ENCODE measurements at places on chromosomes 3 and 15. TPM values are rescaled to one million over a fixed set of nuclear protein-coding genes. Genes with fewer than 3 reads are reported as not detected.

The SLC12A8 gene
- total RNA-seq = 1.8 TPM

The ATP13A5 gene
- not detected for total RNA-seq

The CCDC54 gene
- not detected for total RNA-seq

The NFKBIZ gene
- 57.7 TPM for total RNA-seq

The VPS39 gene
- 43.3 TPM for total RNA-seq

The UTS2B gene
- total RNA-seq = not detected

The AGTR1 gene
- total RNA-seq = not detected

The APOD gene
- total RNA-seq = not detected

The LZTFL1 gene
- 4.7 TPM for total RNA-seq

DNA sequence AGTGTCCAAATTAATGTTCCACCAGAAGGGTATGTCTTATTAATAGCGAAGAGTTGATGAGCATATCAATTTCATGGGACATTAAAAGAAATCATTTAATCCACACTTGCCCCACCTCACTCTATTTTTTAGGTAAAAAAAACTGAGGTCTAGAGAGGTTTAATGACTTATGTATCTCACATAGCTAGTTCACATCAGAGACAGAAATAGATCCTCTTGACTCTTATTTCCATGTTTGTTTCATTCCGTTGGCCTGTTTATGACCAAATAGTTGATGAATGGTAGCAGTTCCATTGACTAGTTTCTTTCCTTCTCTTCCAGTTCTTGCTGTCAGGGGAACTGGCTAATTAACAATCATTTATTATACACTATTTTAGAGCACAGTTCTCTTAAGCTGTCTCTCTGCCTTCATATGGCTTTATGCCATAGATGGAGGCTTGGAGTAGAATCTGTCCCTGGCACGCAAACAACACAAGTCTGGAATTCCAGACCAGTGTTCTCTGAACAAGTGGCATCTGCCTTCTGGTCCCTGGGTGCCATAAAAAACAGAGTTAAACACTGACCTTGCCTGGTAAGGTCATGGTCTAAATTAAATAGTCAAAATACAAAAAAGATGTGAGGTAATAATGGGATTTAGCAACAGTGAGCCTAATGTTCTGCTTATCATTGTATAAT is 220.0 kb upstream of the CGNL1 start:
- DNase-seq = no peak

- H3K4me3 ChIP-seq = no peak overlapping the region
- no peaks in the 10 kb centered on the region for H3K4me1 ChIP-seq
- no peaks in the 10 kb centered on the region for H3K27me3 ChIP-seq
- no peak for DNase-seq
- H3K27ac ChIP-seq = no peak overlapping the region
Observed at GRCh38 chr3:31039145-31039544, 144.7 kb upstream of the GADL1 start.

- H3K36me3 ChIP-seq = no peaks in the 10 kb centered on the region
- H3K4me3 ChIP-seq = no peak overlapping the region
- no peaks in the 10 kb centered on the region for H3K4me1 ChIP-seq
- no peak overlapping the region for H3K27ac ChIP-seq
- DNase-seq = no peak
Observed at GRCh38 chr3:126348308-126348920, 8.8 kb downstream of the KLF15 start.

GRCh38 chr3:69867941-69868505 is 128.8 kb downstream of the MITF start:
- no peak for DNase-seq
- peaks cover 8% of the 10 kb centered on the region for H3K27me3 ChIP-seq
- no peaks in the 10 kb centered on the region for H3K4me1 ChIP-seq
- H3K27ac ChIP-seq = no peak overlapping the region

DNA sequence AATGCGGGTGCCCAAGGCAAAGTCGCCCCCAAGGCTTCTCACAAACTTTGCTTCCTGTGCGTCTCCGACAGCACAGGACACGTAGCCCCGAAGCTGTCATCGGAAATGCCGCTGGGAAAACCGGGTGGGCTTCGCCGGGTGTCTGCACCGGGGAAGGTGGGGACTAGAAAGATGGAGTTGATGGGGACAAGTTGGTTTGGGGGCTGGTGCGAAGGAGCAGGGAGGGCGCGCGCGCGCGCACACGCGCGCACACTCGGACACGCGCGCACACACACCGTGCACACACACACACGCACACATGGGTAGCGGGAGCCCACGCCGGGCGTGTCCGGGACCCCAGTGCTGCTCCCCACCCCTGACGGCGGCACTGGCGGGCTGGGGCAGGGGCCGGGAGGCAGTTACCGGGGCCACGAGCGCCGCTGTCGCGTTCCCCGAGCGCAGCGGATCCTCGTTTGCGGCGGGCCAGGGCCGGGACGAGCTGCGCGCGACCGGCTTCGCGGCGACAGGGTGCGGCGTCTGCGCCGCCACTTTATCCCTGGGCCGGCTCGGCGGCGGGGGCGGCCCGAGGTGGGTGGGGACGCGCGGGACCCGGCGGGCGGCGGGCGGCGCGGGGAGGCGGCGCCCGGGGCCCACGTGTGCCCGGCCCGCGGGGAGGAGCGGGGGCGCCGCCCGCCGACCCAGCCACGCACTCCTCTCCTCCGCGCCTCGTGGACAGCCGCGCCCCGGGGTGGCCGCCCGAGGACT is 539 bp upstream of the MGLL start:
- no peaks in the 10 kb centered on the region for H3K36me3 ChIP-seq
- H3K27ac ChIP-seq = peak overlapping the region; percentile 70
- H3K4me3 ChIP-seq = peak overlapping the region; percentile 78
- peaks cover 5% of the 10 kb centered on the region for H3K4me1 ChIP-seq

DNA sequence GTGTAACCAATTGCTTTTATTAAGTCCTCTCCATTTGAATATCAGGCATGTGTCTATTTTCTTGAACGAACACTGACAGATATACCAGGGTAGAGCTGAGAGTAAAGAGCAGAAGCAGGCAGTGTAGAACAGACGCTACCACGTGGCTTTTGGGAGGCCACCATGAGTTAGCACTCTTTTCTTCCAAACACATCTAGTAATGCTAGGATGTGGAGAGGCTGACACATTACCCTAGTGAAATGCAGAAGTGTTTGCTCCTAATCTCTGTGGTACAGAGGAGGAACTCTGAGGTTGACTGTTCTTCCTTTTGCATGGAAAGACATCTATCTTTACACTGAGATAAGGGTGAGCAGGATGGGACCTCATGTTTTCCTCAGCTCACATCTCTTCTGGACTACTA is 216.3 kb downstream of the SATB1 start:
- DNase-seq = no peak
- no peak overlapping the region for H3K4me3 ChIP-seq
- H3K4me1 ChIP-seq = peaks cover 8% of the 10 kb centered on the region

DNA sequence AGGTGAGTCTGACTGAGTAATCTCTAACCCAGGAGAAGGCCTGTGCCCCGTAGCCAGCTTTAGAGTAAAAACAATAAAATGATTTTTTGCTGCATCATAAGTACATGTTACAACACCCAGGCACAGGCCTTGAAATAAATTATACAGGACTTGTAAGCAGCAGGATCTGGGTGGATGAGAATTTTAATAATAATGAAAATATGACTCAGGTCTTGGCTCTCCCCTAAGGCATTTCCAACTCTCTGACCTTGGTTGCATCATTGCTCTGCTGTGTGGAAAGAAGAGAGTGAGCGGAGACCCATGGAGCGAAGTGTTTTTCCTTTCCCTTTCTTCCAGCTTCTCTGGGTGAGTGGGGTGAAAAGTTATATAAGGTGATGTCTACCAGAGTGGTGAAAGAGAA is 44.6 kb downstream of the EOMES start:
- H3K4me3 ChIP-seq = no peak overlapping the region
- no peak overlapping the region for H3K27ac ChIP-seq
- peaks cover 6% of the 10 kb centered on the region for H3K4me1 ChIP-seq
- H3K27me3 ChIP-seq = no peaks in the 10 kb centered on the region

GRCh38 chr3:16888785-16889607 is 4.2 kb downstream of the PLCL2 start:
- peak overlapping the region; percentile 92 for H3K27ac ChIP-seq
- H3K36me3 ChIP-seq = peaks cover 10% of the 10 kb centered on the region
- no peaks in the 10 kb centered on the region for H3K27me3 ChIP-seq
- no peak for DNase-seq

DNA sequence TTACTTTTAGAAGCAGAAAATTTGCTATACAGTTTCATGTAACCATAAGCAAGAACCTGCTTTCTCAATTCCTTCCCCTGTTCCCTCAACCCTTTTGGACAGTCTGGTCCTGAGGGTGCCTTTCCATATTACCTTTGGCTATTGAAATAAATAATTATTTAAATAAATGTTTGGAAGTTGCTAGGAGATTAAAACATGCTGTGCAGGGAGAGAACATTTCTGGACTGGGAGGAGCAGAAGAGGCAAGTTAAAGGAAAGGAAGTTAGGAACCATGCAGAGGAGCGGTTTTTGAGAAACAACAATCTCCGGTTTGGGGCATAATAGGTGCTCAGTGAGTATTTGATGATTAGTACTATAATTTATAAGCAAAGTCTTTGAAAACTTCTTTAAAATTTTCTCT is 41.8 kb downstream of the ZNF609 start:
- no peak overlapping the region for H3K4me3 ChIP-seq
- no peak for DNase-seq
- no peaks in the 10 kb centered on the region for H3K27me3 ChIP-seq
- H3K36me3 ChIP-seq = peaks cover 43% of the 10 kb centered on the region

DNA sequence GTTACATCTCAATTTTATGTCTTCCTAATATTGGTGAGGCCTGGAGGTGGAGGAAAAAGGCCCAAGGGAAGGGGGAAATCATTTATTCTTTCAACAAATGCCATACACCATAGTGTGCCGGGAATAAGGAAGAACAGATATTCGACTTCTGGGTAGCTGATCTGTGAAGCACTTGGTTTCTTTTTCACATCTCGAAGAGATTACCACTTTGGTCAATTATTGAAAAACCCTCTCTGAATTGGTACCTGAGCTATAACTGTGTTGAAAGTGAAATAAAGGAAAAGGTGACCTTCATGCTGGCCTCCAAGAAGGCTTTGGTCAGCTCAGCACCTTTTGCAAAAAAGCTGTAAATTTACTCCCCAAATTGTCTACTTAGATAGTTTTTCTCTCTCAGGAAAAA is 14.2 kb upstream of the MB21D2 start:
- no peak for DNase-seq
- peaks cover 13% of the 10 kb centered on the region for H3K27me3 ChIP-seq
- H3K36me3 ChIP-seq = no peaks in the 10 kb centered on the region
- H3K4me1 ChIP-seq = peaks cover 2% of the 10 kb centered on the region
- H3K27ac ChIP-seq = no peak overlapping the region

GRCh38 chr15:63075015-63075983 is 32.8 kb downstream of the TPM1 start:
- H3K27ac ChIP-seq = no peak overlapping the region
- H3K4me1 ChIP-seq = peaks cover 6% of the 10 kb centered on the region
- H3K36me3 ChIP-seq = no peaks in the 10 kb centered on the region
- no peak overlapping the region for H3K4me3 ChIP-seq
- DNase-seq = no peak

GRCh38 chr3:105399611-105400010 is 32.9 kb downstream of the ALCAM start:
- no peak for DNase-seq
- no peaks in the 10 kb centered on the region for H3K27me3 ChIP-seq
- no peak overlapping the region for H3K27ac ChIP-seq
- no peak overlapping the region for H3K4me3 ChIP-seq

DNA sequence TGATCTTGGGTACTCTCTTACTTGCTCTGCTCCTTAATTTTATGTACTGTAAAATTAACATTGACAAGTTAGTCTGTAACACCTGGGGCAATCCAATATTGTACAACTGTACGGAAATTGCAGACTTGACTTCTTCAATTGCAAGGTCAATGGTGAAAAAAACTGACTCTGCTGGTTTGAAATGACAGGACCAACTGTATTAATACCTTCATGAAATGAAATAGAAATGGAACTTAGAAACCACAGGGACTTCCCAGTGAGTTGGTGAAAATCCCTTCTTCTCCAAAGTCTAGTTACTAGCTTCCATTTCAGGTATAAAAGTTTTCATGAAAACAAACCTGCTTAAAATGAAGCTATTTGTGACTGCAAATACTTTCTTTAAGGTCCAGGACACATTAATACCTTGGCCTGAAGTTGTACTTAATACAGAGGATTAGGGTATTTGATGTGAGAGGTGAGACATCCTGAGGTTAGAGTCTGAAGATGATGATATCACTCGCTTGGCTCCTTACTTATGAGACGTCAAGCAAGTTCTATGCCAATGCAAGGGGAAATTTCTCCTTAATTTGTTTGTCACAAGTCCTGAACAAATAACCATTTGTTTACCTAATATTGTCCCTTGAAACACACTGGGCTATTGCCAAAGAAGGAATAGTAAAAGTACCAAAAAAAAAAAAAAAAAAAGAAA is 226.2 kb upstream of the TP63 start:
- peaks cover 7% of the 10 kb centered on the region for H3K4me1 ChIP-seq
- no peak for DNase-seq
- H3K36me3 ChIP-seq = no peaks in the 10 kb centered on the region
- H3K4me3 ChIP-seq = no peak overlapping the region
- H3K27me3 ChIP-seq = no peaks in the 10 kb centered on the region
- H3K27ac ChIP-seq = no peak overlapping the region

DNA sequence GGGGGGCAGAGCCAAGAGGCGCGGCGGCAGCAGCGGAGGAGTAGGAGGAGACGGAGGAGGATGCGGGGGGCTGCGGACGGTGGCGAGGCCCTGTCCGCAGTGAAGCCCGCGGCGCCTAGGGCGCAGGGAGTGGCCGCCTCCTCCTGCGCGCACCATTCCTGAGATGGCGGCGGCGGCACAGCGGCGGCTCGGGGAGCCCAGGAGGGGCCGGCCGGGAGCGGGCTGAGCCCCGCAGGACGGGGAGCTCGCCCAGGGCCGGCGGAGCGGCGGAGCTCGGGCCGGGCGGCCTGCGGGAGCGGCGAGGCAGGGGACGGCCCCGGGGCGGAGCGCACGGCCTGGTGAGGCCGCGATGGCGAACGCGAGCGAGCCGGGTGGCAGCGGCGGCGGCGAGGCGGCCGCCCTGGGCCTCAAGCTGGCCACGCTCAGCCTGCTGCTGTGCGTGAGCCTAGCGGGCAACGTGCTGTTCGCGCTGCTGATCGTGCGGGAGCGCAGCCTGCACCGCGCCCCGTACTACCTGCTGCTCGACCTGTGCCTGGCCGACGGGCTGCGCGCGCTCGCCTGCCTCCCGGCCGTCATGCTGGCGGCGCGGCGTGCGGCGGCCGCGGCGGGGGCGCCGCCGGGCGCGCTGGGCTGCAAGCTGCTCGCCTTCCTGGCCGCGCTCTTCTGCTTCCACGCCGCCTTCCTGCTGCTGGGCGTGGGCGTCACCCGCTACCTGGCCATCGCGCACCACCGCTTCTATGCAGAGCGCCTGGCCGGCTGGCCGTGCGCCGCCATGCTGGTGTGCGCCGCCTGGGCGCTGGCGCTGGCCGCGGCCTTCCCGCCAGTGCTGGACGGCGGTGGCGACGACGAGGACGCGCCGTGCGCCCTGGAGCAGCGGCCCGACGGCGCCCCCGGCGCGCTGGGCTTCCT is at the start of gene GPR27:
TSS of gene GPR27 (plus strand) at position 155 of the 909 bp plus-strand sequence. CDS start at position 350, 195 bp downstream.
- peak within 1 kb of the TSS; percentile 57 for H3K4me3 ChIP-seq
- DNase-seq = peak; percentile 42
- no peak within 1 kb of the TSS for H3K27ac ChIP-seq
- no peaks in the 10 kb centered on the region for H3K36me3 ChIP-seq
- peaks cover 52% of the 10 kb centered on the region for H3K27me3 ChIP-seq

- peak overlapping the region; percentile 69 for H3K4me3 ChIP-seq
- no peak overlapping the region for H3K27ac ChIP-seq
- DNase-seq = no peak
- H3K4me1 ChIP-seq = no peaks in the 10 kb centered on the region
Observed at GRCh38 chr3:133896002-133896761, 500 bp upstream of the RAB6B start.

- no peak overlapping the region for H3K4me3 ChIP-seq
- no peaks in the 10 kb centered on the region for H3K4me1 ChIP-seq
- no peaks in the 10 kb centered on the region for H3K36me3 ChIP-seq
- no peak overlapping the region for H3K27ac ChIP-seq
Observed at GRCh38 chr3:131142580-131142979, 115.9 kb downstream of the NEK11 start.
